ENCODE measurements at places on chromosomes 5 and 9. TPM values are rescaled to one million over a fixed set of nuclear protein-coding genes. Genes with fewer than 3 reads are reported as not detected.

The GCNT1 gene
- total RNA-seq, result 1.1 TPM

DNA sequence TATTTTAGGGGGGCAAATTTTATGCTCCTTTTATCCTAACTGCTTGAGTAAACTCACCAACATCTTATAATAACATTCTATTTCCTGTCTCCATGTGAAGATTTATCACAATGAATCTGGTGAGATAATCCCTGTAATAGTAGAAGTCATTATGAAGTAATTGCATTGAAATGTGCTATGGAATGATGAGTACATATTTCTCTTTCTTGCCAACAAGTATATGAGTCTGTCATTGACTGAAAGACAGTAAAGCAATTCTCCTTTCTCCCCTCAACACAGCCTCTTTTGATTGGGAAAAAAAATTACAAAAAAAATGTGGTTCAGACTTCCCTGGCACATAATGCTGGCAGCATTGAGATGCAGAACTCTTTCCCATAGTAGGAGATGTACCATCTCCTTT is 459.2 kb upstream of the RGMB start:
- no peak for DNase-seq

DNA sequence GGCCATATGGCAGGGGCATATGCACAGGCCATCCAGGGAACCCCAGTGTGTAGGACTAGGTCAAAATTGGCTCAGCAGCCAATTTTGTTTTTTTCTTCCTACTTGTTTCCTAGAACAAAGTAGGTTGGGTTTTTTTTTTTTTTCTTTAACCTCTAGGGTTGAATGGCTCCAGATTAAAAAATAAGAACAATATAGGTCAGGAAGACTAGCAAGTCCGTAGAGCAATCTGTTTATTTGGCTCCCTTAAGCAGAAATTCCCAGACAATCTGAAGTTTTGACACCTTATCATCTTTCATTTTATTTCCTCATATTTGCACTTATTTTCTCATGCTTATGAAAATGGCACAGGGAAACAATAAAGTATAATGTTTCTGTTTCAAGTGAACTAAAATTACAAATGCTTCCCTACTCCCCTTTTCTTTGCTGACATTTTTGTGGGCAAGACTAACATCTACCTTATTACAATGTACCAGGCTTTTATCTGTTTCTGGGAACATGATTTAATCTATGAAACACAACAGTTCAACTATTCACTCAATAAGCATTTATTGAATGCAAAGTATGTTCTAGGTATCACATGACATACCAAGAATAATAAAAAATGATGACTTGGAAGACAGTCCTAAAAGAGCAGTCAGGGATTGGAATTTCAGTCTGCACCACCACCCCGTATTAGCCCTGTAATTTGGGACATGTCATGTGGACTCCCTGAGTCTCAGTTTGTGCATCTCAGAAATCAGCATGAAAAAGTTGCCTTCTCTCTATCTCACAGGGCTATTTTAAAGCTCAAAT is 30.5 kb downstream of the TLR4 start:
- DNase-seq, result no peak

- DNase-seq, result peak; percentile 35
Observed at GRCh38 chr9:84271531-84271900, 69.0 kb downstream of the SLC28A3 start.
